Muscle of leg (tissue), 16 donors: ENCODE measurements at places on chromosomes 3 and 15. TPM values are rescaled to one million over a fixed set of nuclear protein-coding genes. Genes with fewer than 3 reads are reported as not detected.

DNA sequence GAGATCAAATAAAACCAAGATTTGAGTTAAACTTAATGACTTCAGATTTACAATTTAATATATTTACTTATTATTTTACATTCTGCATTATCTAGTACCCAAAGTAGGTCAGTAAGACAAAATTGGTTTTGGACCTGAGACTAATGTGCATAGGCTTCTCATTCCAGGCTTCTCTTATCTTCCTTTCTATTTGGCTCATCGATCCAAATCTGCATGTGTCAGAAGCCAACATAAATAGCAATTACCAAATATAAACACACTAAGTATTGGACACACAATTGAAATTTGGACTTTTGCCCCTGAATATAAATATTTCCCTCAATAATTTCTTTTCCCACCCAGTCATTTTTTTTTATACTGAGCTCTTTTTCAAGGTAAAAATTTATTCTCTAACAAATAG lies 290.6 kb upstream of the ARHGEF26 start:
- no peaks in the 10 kb centered on the region for H3K27me3 ChIP-seq
- no peak overlapping the region for H3K27ac ChIP-seq
- no peaks in the 10 kb centered on the region for H3K36me3 ChIP-seq
- DNase-seq = no peak
- no peaks in the 10 kb centered on the region for H3K4me1 ChIP-seq

DNA sequence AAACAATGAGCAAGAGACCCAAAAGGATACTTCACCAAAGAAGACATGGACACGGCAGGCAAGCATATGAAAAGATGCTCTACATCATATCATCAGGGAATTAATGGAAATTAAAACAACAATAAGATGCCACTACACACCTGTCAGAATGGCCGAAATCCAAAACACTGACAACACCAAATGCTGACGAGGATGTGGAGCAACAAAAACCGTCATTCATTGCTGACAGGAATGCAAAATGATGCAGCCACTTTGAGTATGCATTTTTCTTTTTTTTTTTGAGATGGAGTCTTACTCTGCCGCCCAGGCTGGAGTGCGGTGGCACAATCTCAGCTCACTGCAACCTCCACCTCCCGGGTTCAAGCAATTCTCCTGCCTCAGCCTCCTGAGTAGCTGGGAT lies 19.0 kb downstream of the EDC3 start:
- no peak overlapping the region for H3K4me3 ChIP-seq
- DNase-seq = no peak
- no peaks in the 10 kb centered on the region for H3K27me3 ChIP-seq
- H3K4me1 ChIP-seq = no peaks in the 10 kb centered on the region

Gene PLCH1
- 0.44 TPM for total RNA-seq

GRCh38 chr3:184907681-184908649 lies 96.0 kb downstream of the VPS8 start:
- no peak overlapping the region for H3K27ac ChIP-seq
- H3K36me3 ChIP-seq = no peaks in the 10 kb centered on the region
- no peaks in the 10 kb centered on the region for H3K4me1 ChIP-seq
- no peak overlapping the region for H3K4me3 ChIP-seq
- peak; percentile 56 for DNase-seq

DNA sequence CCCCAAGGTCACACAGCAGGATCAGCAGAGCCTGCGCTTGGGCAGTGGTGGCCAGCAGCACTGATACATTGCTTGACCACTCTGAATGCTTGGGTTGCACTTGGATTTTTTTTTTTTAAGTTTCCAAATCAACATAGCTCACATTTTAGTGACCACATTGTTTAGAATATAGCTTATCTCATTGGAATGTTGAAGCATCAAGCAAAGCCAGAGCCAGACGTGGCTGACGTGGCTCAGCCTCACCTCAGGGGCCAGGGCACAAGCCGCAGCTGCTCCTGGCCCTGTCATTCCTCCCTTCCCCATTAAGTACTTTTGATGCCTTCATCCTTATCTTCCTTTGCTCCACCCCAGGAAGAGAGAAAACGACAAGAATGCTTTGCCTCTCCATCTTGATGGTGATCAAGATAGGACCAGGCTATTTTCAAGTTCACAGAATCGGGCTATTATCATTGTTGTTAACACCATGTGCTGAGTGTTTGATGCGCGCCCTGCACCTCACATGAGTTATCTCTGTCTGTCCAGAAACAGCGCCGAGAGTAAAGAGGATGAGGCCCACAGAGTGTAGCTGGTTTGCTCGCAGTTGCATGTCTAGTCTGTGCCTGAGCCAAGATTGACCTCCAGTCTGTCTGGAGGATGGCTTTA lies 75.8 kb downstream of the AAGAB start:
- H3K4me3 ChIP-seq = no peak overlapping the region
- H3K4me1 ChIP-seq = peaks cover 38% of the 10 kb centered on the region

DNA sequence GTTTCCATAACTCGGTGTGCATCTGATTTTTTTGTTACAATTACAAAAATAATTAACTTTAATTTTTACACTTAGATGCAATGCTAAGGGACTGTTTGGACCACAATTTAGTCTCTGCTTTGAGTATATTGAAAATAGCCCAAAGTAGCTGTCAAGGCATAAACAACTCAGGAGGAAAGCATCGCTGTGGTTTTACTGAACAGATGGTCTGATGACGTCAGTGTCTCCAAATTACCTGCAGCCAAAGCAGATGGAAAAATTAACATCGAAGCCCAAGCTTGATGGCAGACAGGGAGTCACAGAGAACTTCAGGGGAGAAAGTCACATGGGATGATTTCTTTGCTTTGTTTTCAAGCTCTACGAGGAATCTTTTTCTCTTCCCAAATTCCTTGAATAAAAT lies 83.1 kb upstream of the PLCL2 start:
- H3K36me3 ChIP-seq = no peaks in the 10 kb centered on the region

Gene SMCO1
- 1.6 TPM for total RNA-seq

Gene ARGFX
- total RNA-seq = not detected

- no peak overlapping the region for H3K4me3 ChIP-seq
- no peaks in the 10 kb centered on the region for H3K36me3 ChIP-seq
- no peaks in the 10 kb centered on the region for H3K4me1 ChIP-seq
- no peaks in the 10 kb centered on the region for H3K27me3 ChIP-seq
Observed at GRCh38 chr3:136802481-136802996, 16.4 kb upstream of the SLC35G2 start.

DNA sequence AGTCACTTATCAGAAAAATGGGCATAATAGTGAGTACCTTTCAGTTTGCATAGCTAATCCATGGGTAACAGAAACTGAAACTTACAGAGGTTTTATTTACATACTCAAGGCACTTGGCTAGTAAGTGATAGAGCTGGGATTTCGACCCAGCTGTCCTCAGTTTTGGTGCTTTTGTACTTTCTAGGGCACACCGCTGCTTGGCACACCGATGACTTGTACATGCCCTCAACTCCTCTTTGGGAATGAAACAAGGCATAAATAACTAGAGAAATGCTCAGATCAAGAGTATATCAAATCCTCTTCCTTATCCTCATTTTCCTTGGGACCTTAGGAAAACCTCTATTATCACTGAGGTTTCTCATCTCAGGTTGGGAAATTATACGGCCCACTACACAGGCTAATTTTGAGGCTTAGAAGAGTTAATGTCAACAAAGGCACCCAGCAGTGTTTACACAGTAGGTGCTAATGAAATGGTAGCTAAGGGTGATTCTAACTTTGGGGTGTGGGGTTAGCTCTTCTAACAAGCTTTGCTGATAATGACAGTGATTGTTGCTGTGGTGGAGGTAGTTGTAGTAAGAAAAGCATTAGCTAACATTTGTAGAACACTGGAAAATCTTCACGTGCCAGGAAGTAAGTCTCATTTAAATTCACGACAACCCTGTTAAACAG lies 20.3 kb upstream of the DGKG start:
- no peak for DNase-seq
- no peak overlapping the region for H3K27ac ChIP-seq

- peaks cover 5% of the 10 kb centered on the region for H3K4me1 ChIP-seq
- no peak overlapping the region for H3K27ac ChIP-seq
- DNase-seq = no peak
Observed at GRCh38 chr3:128296469-128297251, 143.4 kb downstream of the EEFSEC start.

- H3K27ac ChIP-seq = peak overlapping the region; percentile 82
- H3K27me3 ChIP-seq = peaks cover 2% of the 10 kb centered on the region
- peak; percentile 43 for DNase-seq
- H3K4me1 ChIP-seq = peaks cover 29% of the 10 kb centered on the region
- peak overlapping the region; percentile 14 for H3K4me3 ChIP-seq
Observed at GRCh38 chr3:66497288-66497984, 3.4 kb downstream of the LRIG1 start.

Gene NR2E3
- 3.4 TPM for total RNA-seq

Gene SMAD3
- total RNA-seq = 18.3 TPM

Gene DGKG
- 1.8 TPM for total RNA-seq

Gene SLC28A2
- not detected for total RNA-seq

Gene FBXL22
- total RNA-seq = 16.0 TPM

GRCh38 chr3:49799105-49799504 lies 568 bp downstream of the CDHR4 start:
- H3K4me1 ChIP-seq = peaks cover 8% of the 10 kb centered on the region
- H3K27me3 ChIP-seq = peaks cover 7% of the 10 kb centered on the region
- H3K36me3 ChIP-seq = no peaks in the 10 kb centered on the region
- no peak overlapping the region for H3K4me3 ChIP-seq
- no peak overlapping the region for H3K27ac ChIP-seq
- DNase-seq = no peak

DNA sequence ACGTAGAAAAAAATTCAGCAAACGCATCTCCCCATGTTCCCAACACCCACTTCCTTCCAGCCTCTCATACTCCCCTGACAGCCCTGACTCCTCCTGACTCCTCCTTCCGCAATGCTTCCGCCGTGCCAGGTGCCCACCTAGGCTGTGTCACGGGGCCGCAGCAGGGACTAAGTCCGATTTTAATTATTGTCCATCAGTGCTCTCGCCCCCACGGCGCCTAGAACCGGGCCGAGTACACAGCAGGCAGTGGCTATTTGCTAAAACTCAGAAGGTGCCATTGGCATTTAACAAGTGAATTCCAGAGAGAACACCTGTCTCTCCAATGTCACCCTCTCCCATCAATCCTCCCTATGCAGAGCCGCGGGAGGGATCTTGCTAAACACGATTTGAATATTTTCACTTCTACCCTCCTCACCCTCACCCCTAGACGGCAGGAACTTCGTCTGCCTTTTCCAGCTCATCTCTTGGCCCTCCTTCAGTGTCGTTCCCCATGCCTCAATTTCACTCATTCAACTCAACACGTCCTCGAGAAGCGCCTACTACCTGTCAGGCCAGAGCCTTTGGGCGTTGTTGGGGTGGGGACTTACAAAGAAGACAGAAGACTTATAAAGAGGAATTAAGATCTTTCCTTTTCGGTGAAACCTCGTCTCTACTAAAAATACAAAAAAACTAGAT lies 11.5 kb upstream of the SHF start:
- peaks cover 7% of the 10 kb centered on the region for H3K4me1 ChIP-seq
- no peaks in the 10 kb centered on the region for H3K27me3 ChIP-seq
- H3K27ac ChIP-seq = peak overlapping the region; percentile 98
- no peaks in the 10 kb centered on the region for H3K36me3 ChIP-seq
- peak; percentile 69 for DNase-seq
- peak overlapping the region; percentile 93 for H3K4me3 ChIP-seq

GRCh38 chr15:68609629-68610028 lies 30.8 kb downstream of the CORO2B start:
- no peaks in the 10 kb centered on the region for H3K27me3 ChIP-seq
- H3K27ac ChIP-seq = no peak overlapping the region
- H3K4me1 ChIP-seq = peaks cover 34% of the 10 kb centered on the region

DNA sequence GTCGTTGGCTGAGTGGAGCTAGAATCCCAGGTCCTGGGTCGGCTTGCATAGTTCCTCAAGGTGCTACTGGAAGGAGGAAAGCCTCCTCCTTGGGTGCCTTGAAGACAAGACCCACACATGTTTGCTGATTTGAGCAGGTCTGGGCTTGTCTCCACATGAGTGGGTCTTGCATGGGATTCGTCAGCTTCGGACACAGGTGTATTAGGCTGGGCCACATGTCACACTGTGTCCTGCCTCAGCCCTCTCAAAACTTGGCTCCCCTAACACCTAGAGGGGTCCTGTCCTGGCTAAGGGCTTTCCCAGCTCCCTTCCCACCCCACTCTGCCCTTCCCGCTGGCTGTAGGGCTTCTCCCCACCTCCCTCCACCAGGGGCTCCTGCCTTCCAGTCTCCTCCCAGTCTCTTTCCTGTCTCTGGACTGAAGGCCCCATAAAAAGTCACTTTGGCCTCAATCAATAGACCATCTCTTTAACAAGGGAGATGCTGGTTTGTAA lies 73.0 kb upstream of the ADPGK start:
- DNase-seq = no peak
- H3K36me3 ChIP-seq = no peaks in the 10 kb centered on the region
- H3K27me3 ChIP-seq = no peaks in the 10 kb centered on the region
- no peak overlapping the region for H3K27ac ChIP-seq
- H3K4me3 ChIP-seq = no peak overlapping the region
- H3K4me1 ChIP-seq = peaks cover 21% of the 10 kb centered on the region

Gene CA12
- 2.2 TPM for total RNA-seq

DNA sequence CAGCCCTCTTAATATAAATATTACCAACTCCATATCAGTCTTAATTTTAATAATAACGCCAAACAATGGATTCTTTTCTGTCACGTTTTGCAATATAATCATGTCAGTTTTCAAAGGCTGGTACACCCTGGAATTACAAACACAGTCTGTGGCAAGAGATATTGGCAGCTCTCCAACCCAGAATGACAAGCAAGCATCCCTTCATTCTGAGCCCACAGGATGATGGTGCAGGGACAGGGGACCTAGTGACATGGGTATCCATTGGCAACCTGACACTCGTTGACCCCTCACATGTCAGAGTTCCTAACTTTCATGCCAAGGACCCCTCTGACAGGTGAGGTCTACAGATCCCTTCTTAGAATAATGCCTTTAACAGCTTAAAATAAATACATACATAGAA lies 154.5 kb upstream of the TSC22D2 start:
- peak; percentile 30 for DNase-seq
- H3K4me3 ChIP-seq = no peak overlapping the region
- peaks cover 28% of the 10 kb centered on the region for H3K4me1 ChIP-seq
- no peaks in the 10 kb centered on the region for H3K36me3 ChIP-seq

Gene IMPG2
- total RNA-seq = 1.3 TPM

- no peak overlapping the region for H3K27ac ChIP-seq
- peaks cover 24% of the 10 kb centered on the region for H3K36me3 ChIP-seq
- H3K4me1 ChIP-seq = no peaks in the 10 kb centered on the region
- H3K27me3 ChIP-seq = no peaks in the 10 kb centered on the region
Observed at GRCh38 chr3:51471775-51472652, 27.8 kb downstream of the DCAF1 start.

GRCh38 chr3:23402728-23403492 lies 199.8 kb downstream of the UBE2E2 start:
- DNase-seq = no peak
- no peak overlapping the region for H3K27ac ChIP-seq
- H3K4me3 ChIP-seq = no peak overlapping the region
- no peaks in the 10 kb centered on the region for H3K36me3 ChIP-seq
- H3K27me3 ChIP-seq = no peaks in the 10 kb centered on the region

Gene DCLK3
- total RNA-seq = 2.2 TPM

Gene CX3CR1
- 1.5 TPM for total RNA-seq

GRCh38 chr3:103894162-103894822 lies 1459.5 kb downstream of the ZPLD1 start:
- no peaks in the 10 kb centered on the region for H3K27me3 ChIP-seq
- H3K36me3 ChIP-seq = no peaks in the 10 kb centered on the region
- H3K27ac ChIP-seq = no peak overlapping the region
- no peaks in the 10 kb centered on the region for H3K4me1 ChIP-seq

Gene PLXNB1
- total RNA-seq = 11.3 TPM

- H3K36me3 ChIP-seq = no peaks in the 10 kb centered on the region
- no peak overlapping the region for H3K4me3 ChIP-seq
- peaks cover 15% of the 10 kb centered on the region for H3K4me1 ChIP-seq
- H3K27ac ChIP-seq = no peak overlapping the region
- H3K27me3 ChIP-seq = no peaks in the 10 kb centered on the region
Observed at GRCh38 chr15:93243573-93243972, 154.6 kb upstream of the RGMA start.
